ENCODE measurements at places on chromosomes 4 and X.

GRCh38 chr4:87962398-87963146 is 12.9 kb upstream of the SPP1 start:
- no peak for DNase-seq

GRCh38 chrX:129783291-129783713 is 3.6 kb downstream of the SASH3 start:
- DNase-seq = no peak

- peak; percentile 26 for DNase-seq
These were observed 92.2 kb downstream of the ADGRL3 start for GRCh38 chr4:61292322-61292721.

DNA sequence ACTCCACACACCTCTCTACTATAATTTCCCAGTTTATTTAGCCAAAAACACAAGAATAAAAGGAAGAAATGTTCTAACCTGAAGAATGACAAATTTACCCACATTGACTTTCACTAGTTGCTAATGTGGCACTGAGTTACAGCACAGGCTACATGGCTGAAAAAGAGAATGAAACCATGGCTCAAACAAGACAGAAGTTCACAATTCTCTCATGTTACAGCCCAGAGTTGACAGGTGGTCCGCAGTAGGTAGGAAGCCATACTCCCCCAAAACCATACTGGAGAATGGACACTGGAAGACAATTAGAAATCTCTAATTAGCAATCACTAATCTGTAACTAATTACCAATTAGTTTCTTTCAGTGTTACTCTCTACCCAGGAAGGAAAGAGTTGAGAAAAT is 170.8 kb downstream of the ADGRA3 start:
- no peak for DNase-seq

GRCh38 chrX:63428348-63428747 is 77.2 kb upstream of the SPIN4 start:
- peak; percentile 54 for DNase-seq

DNA sequence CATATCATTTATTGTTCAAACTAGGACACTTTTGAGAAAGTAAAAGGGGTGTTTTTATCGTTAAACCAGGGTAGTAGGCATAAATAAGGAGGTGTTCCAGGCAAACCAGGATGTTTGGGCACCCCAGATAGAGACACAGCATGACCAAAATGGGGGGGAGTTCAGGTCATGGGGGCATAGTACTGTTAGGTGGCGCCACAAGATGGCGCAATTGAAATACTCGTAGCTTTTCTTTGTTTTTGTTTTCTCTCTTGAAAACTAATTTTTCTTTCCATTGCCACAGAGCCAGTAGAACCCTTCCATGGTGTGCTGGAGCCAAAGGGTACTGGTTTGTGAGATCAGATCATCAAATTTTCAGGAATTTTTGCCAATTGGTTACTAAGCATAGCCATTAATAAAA is 283.4 kb downstream of the BCOR start:
- DNase-seq = no peak

- DNase-seq = no peak
These were observed 53.3 kb downstream of the NFKB1 start for GRCh38 chr4:102554482-102554881.

GRCh38 chrX:129793604-129794191 is 13.9 kb downstream of the SASH3 start:
- no peak for DNase-seq

GRCh38 chr4:112003231-112003907 is 141.9 kb upstream of the FAM241A start:
- no peak for DNase-seq

GRCh38 chr4:2378898-2379297 is 39.5 kb downstream of the ZFYVE28 start:
- no peak for DNase-seq

- DNase-seq = peak; percentile 56
These were observed 37.8 kb downstream of the SEPTIN6 start for GRCh38 chrX:119655125-119655524.

DNA sequence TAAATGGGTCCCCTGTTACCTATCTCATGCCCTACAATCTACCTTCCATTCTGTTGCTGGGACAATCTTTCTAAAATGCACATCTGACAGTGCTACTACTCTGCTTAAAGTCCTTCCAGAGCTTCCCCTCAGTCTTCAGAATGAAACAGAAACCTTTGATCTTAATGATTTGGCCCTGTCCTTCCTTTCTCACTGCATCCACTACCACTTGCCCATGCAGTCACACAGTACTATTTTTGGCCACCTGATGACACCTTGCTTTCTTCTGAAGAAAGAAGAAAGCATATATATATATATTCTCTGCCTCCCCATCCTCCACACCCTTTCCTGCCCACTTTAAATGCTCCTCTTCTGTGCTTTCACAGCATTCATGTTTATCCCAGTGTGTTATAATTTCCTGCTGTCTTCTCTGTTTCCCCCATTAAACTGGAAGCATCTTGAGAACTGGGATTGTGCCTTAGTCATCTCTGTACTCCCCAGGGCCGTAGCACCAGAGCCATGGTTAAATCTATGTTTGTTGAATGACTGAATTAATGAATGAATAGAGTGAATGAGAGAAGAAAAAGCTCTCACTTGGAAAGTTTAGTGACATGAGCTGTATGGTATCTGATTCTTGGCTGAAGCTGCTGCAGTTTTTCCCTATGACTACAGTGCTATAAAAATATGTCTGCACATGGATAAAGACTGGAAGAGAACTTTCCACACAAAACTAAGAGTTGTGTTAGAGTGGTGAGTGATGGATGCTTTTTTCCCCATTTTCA is 56.2 kb downstream of the RTL9 start:
- no peak for DNase-seq

DNA sequence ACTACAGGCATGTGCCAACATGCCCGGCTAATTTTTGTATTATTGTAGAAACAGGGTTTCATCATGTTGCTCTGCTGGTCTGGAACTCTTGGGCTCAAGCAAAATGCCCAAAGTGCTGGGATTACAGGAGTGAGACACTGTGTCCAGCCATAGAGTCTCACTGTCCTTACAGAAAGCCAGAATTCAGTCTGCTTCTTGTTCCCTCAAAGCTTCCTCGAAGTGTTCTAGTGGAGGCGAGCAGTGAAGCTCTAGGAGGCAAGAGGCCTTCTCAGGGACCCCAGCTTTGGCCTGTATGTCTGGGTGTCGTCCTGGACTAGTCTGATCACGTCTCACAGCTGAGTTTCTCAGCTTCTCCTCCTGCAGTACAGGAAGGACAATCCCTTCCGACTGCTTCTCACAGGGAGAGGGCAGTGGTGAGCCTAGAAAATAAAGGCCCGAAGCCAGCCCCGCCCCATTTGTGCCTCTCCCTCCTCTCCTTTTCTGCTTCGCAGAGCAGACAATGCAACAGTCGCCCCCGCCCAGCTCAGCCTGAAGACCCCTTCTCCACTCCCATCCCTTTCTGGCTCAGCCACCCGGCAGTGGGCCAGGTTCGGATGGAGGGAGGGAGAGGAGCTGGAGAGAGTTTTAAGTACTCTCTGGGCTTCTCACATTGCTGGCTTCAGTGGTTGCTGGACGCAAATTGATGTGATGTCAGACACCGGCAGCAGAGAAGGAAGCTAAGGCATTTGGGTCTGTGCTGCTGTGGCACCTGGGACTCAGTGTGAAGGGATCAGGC is 11.1 kb upstream of the FAM3A start:
- no peak for DNase-seq

DNA sequence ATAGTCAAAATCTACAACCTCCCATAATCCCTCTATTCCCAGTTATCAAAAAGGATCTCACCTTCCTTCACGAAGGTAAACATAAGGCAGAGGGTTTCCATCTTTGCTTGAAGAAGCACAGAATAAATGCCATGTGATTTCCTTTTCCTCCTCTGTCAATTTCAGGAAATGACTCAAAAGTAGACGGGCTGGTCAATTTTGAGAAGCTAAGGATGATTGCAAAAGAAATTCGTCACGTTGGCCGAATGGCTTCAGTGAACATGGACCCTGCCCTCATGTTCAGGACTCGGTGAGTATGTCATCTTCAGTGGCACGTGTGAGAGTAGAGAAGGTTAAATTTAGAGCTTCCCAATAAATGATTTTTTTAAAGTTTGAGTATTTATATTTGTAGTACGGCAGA is 240.2 kb downstream of the RAPGEF2 start:
- no peak for DNase-seq

- no peak for DNase-seq
These were observed 91.5 kb downstream of the COX18 start for GRCh38 chr4:72977936-72978485.

- peak; percentile 67 for DNase-seq
These were observed 823.2 kb upstream of the LCORL start for GRCh38 chr4:18844726-18845125.

GRCh38 chr4:152655272-152656129 is 24.3 kb downstream of the TMEM154 start:
- DNase-seq = peak; percentile 94

GRCh38 chr4:154416190-154416547 is 75.4 kb downstream of the DCHS2 start:
- DNase-seq = no peak

DNA sequence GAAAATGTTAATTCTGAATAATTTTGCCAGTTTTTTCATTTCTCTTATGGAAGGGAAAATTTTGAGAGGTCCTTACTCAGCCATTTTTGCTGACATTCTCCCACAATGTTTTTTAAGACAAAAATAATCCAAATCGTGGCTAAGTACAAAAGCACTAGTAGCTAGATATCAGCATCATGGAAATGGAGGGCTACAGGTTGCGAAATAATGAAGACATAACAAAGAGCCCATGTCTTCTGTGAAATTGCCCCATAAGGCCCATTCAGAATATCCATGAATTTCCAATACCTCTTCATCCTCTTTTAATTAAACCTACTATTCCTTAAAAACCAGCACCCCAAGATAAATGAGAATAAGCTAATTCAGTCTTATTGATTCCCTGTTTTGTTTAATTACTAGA is 107.4 kb downstream of the HNRNPD start:
- no peak for DNase-seq

- DNase-seq = no peak
These were observed 18.5 kb downstream of the VSIG4 start for GRCh38 chrX:66021401-66021764.

DNA sequence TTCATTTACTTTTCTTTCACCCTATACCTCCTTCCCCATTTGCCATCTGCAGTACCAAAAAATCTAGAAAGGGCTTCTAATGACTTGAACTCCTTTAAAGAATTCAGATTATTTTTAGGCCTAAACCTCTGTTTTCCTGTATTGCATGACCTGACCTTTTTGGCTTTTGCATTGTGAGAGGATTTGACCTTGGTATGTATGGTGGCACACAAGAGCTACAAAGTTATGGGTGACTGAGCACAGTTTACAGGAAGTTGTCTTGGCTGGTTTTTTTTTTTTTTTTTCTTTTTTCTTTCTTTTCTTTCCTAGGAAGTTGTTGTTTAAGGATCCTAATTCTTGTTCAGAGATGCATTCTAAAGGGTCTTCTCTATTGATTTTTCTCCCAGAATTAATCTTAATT is 32.0 kb upstream of the MTMR8 start:
- DNase-seq = no peak

DNA sequence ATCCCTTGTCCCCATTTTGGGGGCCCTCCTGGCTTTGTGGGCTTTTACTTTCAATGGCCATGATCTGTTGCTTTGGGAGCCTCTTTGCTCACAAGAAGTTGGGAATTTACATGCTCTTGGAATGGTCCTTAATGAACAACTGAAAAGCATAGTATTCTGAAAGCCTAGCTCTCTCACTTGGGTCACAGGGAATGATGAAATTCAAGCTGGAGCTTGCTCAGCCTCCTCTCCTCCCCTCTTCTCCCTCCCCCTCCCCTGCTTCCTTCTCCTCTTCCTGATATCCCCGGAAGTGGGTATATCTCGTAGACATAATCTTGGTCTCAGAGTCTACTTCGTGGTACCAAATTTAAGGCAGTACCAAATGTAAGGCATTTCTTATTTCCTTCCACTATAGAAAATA is 400.6 kb upstream of the NR3C2 start:
- DNase-seq = no peak

DNA sequence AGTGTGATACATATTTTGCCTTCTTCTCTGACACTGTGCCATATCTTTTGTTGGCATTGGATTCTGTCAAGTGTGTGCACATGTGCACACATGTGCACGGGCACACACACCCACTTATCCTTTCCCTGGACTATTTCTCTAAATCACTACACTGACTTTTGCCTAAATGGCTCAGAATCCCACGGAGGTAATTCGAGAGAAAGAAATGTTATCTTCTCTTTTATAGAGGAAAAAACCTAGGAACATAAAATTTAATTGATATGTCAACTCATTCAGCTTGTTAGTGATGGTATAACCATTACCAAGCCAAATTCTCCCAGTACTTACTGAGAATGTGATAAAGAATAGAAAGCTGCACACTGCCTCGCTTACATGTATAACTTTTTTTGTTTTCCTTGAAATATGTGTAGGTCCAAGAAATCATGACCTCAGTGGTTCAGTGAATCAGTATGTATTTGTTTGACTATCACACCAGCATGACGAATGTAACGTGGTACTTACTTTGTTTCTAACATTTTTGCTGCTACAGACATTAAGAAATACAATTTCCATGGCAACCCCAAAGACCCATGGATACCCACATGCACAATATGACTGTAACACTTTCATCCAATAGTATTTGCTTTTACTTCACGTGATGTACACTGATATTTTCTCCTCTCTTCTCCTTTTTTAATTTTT is 163.0 kb downstream of the PCDH7 start:
- DNase-seq = no peak

DNA sequence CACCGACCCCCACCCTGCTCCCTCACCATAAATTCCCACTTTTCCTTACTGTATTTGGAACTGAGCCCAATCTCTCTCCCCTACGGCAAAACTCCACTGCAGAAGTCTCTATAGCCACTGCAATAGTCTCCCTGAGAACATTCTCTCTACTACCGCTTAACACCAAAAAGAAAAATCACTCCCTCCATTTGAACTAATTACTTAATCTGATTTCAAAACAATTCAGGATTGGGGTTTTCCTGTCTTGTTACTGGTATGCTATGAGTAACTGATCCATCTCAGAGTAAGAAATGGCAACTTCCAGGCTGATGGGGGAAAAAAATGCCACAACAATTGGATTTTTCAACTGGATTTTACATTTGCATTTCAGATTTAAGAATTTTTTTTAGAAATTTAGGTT is 5.8 kb downstream of the PAPSS1 start:
- DNase-seq = no peak

DNA sequence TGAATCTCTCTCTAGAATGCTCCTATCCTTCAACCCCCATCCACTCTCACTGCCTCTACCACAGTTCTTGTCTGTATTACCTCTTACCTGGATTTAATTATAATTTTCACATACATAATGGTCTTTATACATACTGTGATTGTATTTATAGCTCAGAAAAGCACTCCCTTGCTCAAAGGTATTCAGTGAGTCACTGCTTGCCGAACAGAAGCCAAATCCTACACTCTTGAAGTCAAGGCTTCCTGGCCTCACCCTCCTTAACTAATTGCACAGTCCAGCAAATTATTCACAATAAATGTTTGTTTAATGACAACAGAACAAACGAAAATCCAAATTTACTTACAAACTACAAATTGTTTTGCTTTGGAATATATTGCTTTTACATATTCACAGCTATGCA is 159.5 kb downstream of the KLHL13 start:
- DNase-seq = no peak
